Heart left ventricle (tissue), 16 donors: ENCODE measurements at places on chromosomes 13 and 19. TPM values are rescaled to one million over a fixed set of nuclear protein-coding genes. Genes with fewer than 3 reads are reported as not detected.

METTL21C gene
- polyA plus RNA-seq: not detected

MISP3 gene
- polyA plus RNA-seq: 5.7 TPM

ZNF221 gene
- 2.4 TPM for polyA plus RNA-seq

FGF21 gene
- not detected for polyA plus RNA-seq

DCT gene
- polyA plus RNA-seq: not detected

ADGRE3 gene
- not detected for polyA plus RNA-seq

CYP2A6 gene
- polyA plus RNA-seq: not detected

TMEM221 gene
- polyA plus RNA-seq: not detected

ZNF177 gene
- 1.8 TPM for polyA plus RNA-seq

ZNF69 gene
- polyA plus RNA-seq: 3.0 TPM

CPAMD8 gene
- polyA plus RNA-seq: 9.6 TPM

UBL3 gene
- 9.1 TPM for polyA plus RNA-seq

PCDH9 gene
- polyA plus RNA-seq: 39.6 TPM

MISP gene
- not detected for polyA plus RNA-seq

AMH gene
- 1.1 TPM for polyA plus RNA-seq

CEACAM3 gene
- polyA plus RNA-seq: not detected

DLEU7 gene
- polyA plus RNA-seq: not detected

ZNF665 gene
- 0.85 TPM for polyA plus RNA-seq

CFAP97D2 gene
- not detected for polyA plus RNA-seq

SOHLH2 gene
- 0.76 TPM for polyA plus RNA-seq

ZNF730 gene
- polyA plus RNA-seq: not detected

OR7C1 gene
- not detected for polyA plus RNA-seq

CA11 gene
- 3.4 TPM for polyA plus RNA-seq

PTBP1 gene
- polyA plus RNA-seq: 39.2 TPM

CLEC4G gene
- 0.22 TPM for polyA plus RNA-seq

UBL5 gene
- polyA plus RNA-seq: 1,809 TPM

ZNF793 gene
- polyA plus RNA-seq: 4.1 TPM

F10 gene
- polyA plus RNA-seq: 2.4 TPM

CEACAM21 gene
- polyA plus RNA-seq: not detected

CEACAM1 gene
- polyA plus RNA-seq: 2.1 TPM

MEIS3 gene
- 2.4 TPM for polyA plus RNA-seq

EBI3 gene
- polyA plus RNA-seq: 1.4 TPM

KCNN1 gene
- polyA plus RNA-seq: 0.08 TPM

HMG20B gene
- polyA plus RNA-seq: 68.6 TPM

LHB gene
- polyA plus RNA-seq: not detected

SYMPK gene
- polyA plus RNA-seq: 34.3 TPM

ATP4A gene
- polyA plus RNA-seq: not detected

PIAS4 gene
- polyA plus RNA-seq: 12.3 TPM

FPR1 gene
- polyA plus RNA-seq: 0.15 TPM

RXFP2 gene
- not detected for polyA plus RNA-seq

TRAPPC5 gene
- polyA plus RNA-seq: 60.1 TPM

ZNF626 gene
- 2.2 TPM for polyA plus RNA-seq

ZNF528 gene
- polyA plus RNA-seq: 14.6 TPM

NCR1 gene
- not detected for polyA plus RNA-seq

GRIN2D gene
- polyA plus RNA-seq: 0.25 TPM

TRPM4 gene
- polyA plus RNA-seq: 16.8 TPM

CTXN1 gene
- polyA plus RNA-seq: 0.87 TPM

TEAD2 gene
- 52.2 TPM for polyA plus RNA-seq

CGB1 gene
- not detected for polyA plus RNA-seq

STARD13 gene
- 9.3 TPM for polyA plus RNA-seq

TPT1 gene
- polyA plus RNA-seq: 6,619 TPM

SIPA1L3 gene
- polyA plus RNA-seq: 4.7 TPM

JOSD2 gene
- polyA plus RNA-seq: 49.7 TPM

DYRK1B gene
- 13.8 TPM for polyA plus RNA-seq

PSPN gene
- polyA plus RNA-seq: 1.4 TPM

EIF3K gene
- polyA plus RNA-seq: 761 TPM
